ENCODE measurements at places on chromosomes 4 and X.

- DNase-seq, result no peak
Observed at GRCh38 chr4:123526511-123526910, 129.9 kb downstream of the SPRY1 start.

DNA sequence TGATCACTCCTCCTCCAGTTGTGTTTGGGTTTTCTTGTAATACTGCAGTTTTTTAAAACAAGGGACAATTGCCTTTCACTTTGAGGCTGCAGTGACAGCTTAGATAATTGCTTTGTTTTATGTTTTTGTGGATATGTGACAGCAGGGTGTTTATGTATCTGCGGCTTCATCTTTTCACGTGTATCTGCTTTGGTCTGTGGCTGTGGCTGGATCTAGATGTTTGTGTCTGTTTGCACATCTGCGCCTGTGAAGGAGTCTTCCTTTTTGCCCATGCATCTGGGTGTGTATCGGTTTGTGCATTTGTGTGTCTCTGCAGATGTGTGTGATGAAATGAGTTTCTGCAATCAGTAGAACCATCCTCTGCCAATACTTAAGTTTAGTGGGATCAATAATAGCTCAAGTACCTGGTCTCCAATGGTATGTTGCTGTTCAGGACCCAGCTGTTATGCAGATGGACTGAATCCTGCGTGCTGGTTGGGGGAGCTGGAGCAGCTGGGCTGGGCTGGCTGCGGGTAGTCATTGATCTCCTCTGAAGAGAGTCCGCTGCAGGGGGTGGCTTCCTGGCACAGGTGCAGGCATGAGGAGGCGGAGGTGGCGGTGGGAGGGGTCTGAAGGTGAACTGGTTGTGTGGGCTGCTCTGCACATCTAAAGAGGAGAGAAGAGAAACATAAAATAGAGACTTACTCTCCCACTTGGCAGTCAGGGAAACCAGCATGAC lies 390.3 kb downstream of the SH2D1A start:
- no peak for DNase-seq

DNA sequence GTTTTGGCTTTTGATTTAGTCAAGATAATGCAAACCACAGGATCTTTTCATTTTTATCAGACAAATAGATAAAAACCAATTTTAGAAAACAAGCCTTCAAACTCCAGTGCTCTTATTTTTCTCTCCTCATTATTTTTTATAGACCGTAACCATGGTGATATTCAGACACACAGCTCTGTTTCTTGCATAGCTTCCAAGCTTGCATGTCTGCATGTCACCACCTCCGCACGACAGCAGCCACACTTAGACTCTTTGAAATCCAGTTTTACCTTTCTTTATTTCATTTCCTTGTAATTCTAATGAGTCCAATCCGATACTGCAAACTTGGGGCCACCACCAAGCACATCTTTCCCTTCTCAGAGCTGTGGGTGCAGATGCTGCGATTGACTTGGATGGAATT lies 94.3 kb upstream of the GPM6A start:
- no peak for DNase-seq

DNA sequence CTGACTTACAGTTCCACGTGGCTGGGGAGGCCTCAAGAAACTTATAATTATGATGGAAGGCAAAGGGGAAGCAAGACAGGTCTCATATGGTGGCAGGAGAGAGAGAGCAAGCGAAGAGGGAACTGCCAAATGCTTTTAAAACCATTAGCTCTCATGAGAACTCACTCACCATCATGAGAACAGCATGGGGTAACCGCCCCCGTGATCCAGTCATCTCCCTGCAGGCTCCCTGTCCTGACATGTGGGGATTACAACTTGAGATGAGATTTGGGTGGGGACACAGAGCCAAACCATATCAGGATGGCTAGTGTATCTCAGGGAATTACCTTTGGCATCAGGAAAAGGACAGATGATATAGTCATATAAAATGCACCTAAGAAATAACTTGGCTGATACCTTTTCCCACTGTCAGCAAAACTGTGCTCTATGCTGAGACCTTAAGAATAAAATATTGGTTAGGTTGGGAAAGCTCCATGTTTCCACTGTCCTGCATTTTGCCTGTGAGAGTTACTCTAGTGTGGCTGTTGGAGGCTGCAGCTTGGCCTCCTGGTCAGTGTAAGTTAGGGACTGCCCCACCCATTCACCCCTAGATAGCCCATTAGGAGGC lies 110.3 kb downstream of the UCHL1 start:
- no peak for DNase-seq

- DNase-seq, result no peak
Observed at GRCh38 chr4:134408897-134409296, 207.3 kb upstream of the PABPC4L start.

- no peak for DNase-seq
Observed at GRCh38 chr4:83568062-83568461, 32.2 kb downstream of the GPAT3 start.

DNA sequence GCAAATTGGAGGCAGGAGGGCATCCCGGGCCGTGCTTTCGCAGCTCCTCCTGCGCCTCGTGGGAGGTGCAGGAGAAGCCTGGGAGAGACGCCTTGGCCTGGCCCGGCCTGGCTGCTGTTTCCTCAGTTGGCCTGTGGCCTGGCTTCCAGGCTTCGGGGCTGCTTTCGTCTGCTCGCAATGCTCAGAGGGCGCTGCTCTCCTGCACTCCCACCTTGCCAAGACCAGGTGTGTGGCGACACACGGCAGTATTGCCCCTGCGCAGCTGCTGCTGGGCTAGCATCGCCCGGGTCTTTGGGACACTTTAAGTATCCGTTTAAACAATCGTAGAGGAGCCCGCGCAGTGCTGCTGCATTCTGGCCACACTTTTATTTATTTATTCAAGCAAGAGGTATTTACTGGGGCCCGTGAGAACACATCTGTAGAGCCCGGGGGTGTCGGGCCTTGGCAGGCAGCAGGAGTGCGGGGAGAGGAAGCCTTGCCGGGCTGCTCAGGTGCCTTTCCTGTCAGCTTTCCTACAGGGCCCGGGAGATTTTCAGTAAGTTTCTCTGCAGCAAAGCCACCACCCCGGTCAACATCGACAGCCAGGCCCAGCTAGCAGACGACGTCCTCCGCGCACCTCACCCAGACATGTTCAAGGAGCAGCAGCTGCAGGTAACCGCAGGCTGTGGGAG lies 26.2 kb upstream of the HGFAC start:
- peak; percentile 78 for DNase-seq

- DNase-seq, result no peak
Observed at GRCh38 chrX:102835504-102836146, 101.4 kb upstream of the RAB40AL start.

DNA sequence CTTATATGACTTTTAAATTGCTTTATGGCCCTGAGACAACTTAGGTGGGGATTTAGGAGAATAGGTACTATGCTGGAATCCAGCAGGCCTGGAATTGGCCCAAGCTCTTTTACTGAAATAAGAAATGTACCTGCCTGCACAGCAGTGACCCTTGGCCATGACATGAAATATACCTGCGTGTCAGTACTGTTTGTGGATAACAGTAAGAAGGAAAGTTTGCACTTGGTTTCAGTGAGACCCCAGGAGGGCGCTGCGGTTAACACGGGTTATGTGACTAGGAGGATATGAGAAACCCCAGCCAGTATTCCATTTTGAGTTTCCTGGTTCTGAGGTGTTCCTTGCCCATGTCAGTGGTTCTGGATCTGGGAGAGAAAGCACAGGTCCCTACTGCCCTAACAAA lies 5.3 kb downstream of the MTM1 start:
- no peak for DNase-seq

DNA sequence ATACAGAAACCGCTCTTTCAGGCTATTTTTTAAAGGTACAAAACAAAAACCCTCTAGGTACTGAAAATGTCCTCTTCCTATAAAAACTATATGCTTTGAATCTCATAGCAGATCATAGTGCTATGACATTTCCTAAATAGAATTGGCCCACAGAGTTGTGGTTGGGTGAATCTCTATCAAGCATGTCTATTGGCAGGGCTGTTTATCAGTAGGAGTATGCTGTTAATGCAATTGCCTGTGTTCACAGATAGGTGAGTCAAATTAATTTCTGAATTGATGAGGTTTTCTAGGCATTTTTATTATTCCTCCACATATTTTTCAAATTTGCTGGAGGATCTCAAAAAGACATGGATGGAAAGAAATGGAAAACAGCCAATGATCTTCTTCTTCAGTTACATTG lies 73.9 kb downstream of the QRFPR start:
- no peak for DNase-seq

- DNase-seq, result no peak
Observed at GRCh38 chr4:102333787-102334186, 11.5 kb downstream of the SLC39A8 start.

- DNase-seq, result no peak
Observed at GRCh38 chrX:55450259-55450658, 1.7 kb upstream of the MAGEH1 start.

- no peak for DNase-seq
Observed at GRCh38 chr4:176313596-176314336, 6.0 kb upstream of the SPCS3 start.

GRCh38 chr4:112379306-112379705 lies 82.1 kb downstream of the ALPK1 start:
- no peak for DNase-seq

- no peak for DNase-seq
Observed at GRCh38 chr4:124526769-124527168, 185.8 kb downstream of the ANKRD50 start.
